MM.1S (cell line): ENCODE measurements at places on chromosomes 1 and 21.
A peak's percentile ranks its signal among the peaks of the same experiment; 100 is the strongest.

DNA sequence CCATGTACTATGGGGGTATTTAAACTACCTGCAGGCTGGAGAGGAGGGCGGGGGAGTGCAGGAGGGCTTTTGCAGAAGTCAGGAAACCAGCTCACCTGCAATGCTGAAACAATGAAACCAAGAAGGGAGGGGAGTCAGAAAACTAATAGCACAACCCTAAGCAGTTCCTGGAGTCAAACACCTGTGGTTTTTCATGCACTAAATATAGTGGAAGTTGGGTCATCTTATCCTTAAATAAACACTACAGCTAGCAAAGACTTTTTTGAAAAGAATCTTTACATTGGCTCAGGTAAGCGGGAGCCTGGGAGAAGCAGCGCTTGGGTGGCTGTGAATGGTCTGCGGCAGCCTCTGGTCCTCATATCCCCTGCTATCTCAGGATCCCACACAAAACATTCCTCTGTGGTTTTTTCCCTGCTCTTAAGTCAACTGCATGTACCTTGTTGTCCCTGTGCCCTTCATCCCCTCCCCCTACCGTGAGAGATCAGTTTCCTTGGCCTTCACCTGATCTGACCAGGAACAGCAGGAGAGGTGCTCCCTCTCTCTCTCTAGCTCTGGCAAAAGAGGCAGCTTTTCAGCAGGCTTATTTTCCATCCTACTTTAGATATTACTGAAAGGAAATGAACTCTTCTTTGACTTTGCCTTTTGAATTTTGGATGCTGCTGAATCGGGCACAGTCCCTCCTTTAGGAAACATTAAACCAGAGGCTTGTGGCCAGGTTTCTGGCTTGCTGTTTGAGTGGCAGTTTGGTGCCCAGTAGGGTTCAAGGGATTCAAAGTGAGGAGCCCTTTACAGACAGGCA lies 26.6 kb downstream of the TENT5C start:
- DNase-seq: peak; percentile 89
- H3K27me3 ChIP-seq: no peaks in the 10 kb centered on the region
- H3K36me3 ChIP-seq: no peaks in the 10 kb centered on the region
- H3K27ac ChIP-seq: peak overlapping the region; percentile 100

DNA sequence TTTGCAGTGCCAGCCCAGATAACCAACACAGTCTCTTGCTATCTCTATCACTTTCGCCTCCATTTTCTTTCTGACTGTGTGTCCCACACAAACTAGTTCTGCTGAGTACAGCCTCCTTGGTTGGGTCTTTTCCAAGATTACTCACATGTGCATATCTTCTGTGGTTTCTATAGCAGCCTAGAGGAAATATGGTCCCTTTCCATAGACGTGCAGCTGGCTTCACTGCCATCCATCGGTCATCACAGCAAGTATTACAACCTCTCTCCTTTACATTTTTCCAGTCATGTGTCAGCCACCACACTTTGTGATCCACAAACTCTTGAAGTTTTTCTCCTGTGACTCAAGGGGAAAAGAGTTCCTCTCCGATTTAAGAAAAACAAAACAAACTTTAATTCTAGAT lies 893.4 kb upstream of the ADGRL4 start:
- H3K4me1 ChIP-seq: no peaks in the 10 kb centered on the region
- H3K4me3 ChIP-seq: no peak overlapping the region
- H3K27ac ChIP-seq: no peak overlapping the region
- H3K36me3 ChIP-seq: no peaks in the 10 kb centered on the region
- no peaks in the 10 kb centered on the region for H3K27me3 ChIP-seq

DNA sequence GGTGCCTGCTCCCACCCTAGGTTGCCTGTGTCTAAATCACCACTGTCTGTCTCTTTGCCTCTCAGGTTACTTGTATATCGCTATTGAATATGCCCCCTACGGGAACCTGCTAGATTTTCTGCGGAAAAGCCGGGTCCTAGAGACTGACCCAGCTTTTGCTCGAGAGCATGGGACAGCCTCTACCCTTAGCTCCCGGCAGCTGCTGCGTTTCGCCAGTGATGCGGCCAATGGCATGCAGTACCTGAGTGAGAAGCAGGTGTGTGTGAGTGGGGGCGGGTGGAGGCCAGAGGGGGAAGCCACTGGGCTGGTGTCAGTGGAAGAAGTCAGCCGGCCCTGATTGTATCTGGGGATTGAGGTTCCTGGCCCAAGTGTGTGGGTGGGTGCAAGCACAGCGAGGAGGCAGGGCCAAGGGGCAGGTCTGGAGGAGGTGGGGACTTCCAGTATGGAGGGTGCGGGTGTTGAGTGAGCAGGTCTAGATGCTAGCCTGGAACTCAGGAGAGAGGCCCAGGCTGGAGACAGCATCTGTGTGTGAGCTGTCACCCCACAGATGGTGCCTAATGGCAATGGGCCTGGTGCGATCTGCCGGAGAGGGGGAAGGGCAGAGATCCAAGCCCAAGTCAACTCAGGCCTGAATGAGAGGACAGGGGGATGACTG lies 17.2 kb downstream of the TIE1 start:
- no peak overlapping the region for H3K27ac ChIP-seq
- no peak for DNase-seq
- no peaks in the 10 kb centered on the region for H3K27me3 ChIP-seq
- H3K4me1 ChIP-seq: no peaks in the 10 kb centered on the region
- no peaks in the 10 kb centered on the region for H3K36me3 ChIP-seq

- no peak overlapping the region for H3K4me3 ChIP-seq
- H3K36me3 ChIP-seq: no peaks in the 10 kb centered on the region
- H3K4me1 ChIP-seq: no peaks in the 10 kb centered on the region
- H3K27ac ChIP-seq: no peak overlapping the region
- peaks cover 5% of the 10 kb centered on the region; the same call in 1 of the 2 replicates for H3K27me3 ChIP-seq
Observed at GRCh38 chr1:161481624-161482392, 23.4 kb upstream of the FCGR2A start.

DNA sequence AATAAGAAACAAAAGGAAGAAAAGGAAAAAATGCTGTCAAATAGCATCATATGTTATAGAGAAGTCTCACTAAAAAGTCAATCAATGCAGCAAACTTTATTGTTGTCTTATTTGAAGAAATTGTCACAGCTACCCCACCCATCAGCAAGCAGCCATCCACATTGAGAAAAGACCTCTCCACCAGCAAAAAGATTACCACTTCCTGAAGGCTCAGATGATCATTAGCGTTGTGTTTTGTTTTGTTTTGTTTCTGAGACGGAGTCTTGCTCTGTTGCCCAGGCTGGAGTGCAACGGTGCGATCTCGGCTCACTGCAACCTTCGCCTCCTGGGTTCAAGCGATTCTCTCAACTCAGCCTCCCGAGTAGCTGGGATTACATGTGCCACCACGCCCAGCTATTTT lies 29.0 kb downstream of the ATP2B4 start:
- H3K36me3 ChIP-seq: no peaks in the 10 kb centered on the region
- H3K27ac ChIP-seq: no peak overlapping the region
- DNase-seq: no peak
- H3K4me3 ChIP-seq: no peak overlapping the region
- H3K4me1 ChIP-seq: peaks cover 15% of the 10 kb centered on the region
- H3K27me3 ChIP-seq: no peaks in the 10 kb centered on the region

DNA sequence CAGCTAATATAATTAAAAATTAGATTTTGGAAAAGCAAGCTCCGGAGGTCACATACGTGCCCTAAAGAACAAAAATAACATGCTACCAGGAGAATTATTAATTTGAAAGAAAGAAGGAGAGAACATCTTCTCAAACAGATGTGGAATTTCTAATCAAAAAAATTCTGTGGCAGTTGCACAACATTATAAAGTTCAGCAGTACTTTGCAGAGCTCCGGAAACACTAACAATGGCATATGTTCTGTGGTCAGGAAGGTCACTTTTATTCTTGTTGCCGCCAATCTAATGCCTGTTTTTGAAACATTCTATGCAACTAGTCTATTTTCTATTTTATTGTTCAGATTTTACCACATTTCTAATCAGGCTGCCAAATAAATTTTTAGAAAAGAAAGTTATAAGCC lies 186.8 kb downstream of the SMYD3 start:
- no peak overlapping the region for H3K27ac ChIP-seq
- H3K36me3 ChIP-seq: no peaks in the 10 kb centered on the region
- DNase-seq: no peak
- H3K27me3 ChIP-seq: no peaks in the 10 kb centered on the region

DNA sequence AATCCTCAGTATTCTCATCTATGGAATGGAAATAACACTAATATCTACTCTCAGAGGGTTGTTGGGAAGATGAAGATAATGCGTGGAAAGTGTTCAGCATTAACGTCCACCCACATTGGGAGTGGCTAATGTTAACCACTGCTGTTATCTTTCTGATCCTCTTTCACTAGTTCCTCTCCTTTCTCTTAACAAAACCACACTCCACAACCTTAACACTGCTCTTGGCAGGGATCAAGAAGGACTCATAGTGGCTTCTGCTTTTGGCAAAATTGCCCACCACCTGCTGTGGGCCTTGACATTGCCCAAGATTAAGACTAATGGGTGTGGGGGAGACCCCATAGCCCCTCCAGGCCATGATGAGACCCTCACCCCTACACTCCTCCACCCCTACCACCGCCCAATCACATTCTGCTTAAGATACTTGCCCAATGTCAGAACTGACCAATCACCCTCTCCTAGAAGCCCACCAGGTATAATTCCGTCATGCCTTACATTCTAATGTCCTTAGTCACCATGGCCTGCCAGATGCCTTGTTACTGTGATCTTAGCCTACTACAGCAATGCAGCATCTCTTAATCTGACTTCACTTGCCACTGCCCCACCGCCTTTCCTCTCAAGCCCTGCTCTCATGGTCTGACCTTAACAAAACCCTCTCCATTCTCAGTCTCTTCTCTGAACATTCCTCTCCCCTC lies 27.1 kb downstream of the DHCR24 start:
- no peak overlapping the region for H3K27ac ChIP-seq
- H3K27me3 ChIP-seq: no peaks in the 10 kb centered on the region
- no peaks in the 10 kb centered on the region; the same call in 1 of the 2 replicates for H3K36me3 ChIP-seq
- no peak for DNase-seq

DNA sequence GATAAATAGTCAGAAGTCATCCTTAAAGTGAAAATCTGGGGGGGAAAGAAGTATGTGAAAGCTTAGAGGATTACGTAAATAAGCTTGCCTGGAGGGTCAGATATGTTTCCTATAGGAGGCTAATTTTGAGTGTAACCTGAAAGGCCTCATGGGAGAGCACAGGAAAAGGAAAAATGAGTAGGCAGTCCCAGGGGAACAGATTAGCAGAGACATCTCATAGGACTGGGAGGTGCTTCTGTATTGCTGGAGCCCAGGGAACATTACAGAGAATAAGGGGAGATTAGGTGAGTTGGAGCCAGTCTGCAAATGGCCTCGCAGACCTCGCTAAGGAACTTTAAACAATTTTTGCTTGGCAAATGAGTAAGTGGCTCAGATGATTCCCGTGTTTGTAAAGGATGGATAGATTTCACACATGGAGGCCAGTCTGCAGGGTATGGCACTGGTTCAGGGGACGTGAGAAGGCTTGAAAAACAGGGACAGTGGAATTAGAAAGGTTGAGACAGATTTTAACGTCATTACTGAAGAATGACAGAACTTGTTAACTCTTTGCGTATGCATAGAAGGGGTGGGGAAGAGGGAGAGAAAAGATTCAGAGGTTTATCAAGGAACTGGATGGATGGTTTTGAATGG lies 149.1 kb downstream of the GREM2 start:
- H3K36me3 ChIP-seq: no peaks in the 10 kb centered on the region
- peaks cover 15% of the 10 kb centered on the region for H3K4me1 ChIP-seq
- DNase-seq: no peak
- H3K4me3 ChIP-seq: no peak overlapping the region
- H3K27ac ChIP-seq: no peak overlapping the region
- no peaks in the 10 kb centered on the region for H3K27me3 ChIP-seq

DNA sequence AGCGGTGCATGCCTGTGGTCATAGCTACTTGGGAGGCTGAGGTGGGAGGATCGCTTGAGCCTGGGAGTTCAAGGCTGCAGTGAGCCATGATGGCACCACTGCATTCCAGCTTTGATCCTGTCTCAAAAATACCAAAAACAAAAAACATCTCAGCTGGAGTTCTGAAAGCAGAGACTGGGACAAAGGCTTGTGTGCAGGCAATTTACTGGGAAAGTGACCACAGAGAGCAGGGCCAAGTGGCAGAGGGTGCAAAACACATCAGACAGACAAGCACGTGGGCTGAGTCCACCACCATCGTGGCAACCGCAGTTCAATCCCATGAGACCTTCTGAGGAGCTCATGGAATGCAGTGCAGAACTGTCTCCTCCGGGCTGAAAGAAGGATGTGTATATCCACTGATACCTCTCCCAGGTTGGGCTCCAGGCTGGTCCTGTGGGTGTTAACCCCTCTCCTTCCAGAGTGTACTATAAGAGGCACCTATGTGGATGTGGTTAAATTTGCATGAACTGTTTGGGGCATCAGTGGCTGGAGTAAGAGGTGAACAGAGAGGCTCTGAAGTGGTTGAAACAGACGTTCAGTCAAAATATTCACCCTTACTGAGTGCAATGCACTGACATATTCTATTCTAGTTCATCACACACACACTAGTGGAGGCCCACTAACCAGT lies 10.8 kb downstream of the PIGP start:
- no peaks in the 10 kb centered on the region for H3K36me3 ChIP-seq
- H3K27me3 ChIP-seq: no peaks in the 10 kb centered on the region
- DNase-seq: no peak
- no peak overlapping the region for H3K27ac ChIP-seq
